ENCODE measurements at places on chromosomes 7 and 10. TPM values are rescaled to one million over a fixed set of nuclear protein-coding genes. Genes with fewer than 3 reads are reported as not detected.

GRCh38 chr7:137110091-137110509, 233.4 kb downstream of the PTN start:
- H3K27me3 ChIP-seq = no peaks in the 10 kb centered on the region
- no peak overlapping the region for H3K27ac ChIP-seq
- H3K36me3 ChIP-seq = no peaks in the 10 kb centered on the region
- no peak overlapping the region for H3K4me3 ChIP-seq

DNA sequence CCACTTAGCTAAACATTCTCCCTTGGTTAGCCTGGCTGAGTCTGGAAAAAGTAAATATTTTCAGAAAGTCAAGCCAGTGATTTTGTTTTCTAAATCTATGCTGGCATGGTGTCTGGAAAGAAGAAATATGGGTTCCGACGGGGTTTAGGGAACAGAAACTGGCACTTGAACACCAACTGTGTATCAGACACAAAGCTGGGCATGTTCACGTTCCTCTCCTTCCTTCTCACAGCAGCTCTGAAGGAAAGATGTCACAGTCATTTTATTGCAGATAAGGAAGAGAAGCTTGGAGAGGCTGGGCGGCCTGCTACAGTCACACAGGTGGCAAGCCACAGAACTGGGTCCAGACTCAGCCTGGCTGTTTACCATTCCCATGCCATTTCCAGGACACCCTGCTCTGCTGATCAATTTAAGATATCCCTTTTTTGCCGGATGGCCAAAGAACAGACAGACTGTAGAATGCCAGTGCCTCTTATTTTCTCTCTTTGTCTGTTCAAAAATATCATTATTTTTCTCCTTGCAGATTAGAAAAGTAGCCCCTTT, 118.8 kb downstream of the HERPUD2 start:
- H3K4me3 ChIP-seq = no peak overlapping the region
- H3K4me1 ChIP-seq = no peaks in the 10 kb centered on the region
- no peak for DNase-seq
- H3K36me3 ChIP-seq = no peaks in the 10 kb centered on the region
- H3K27me3 ChIP-seq = no peaks in the 10 kb centered on the region

GRB10 gene
- 57.8 TPM for total RNA-seq

DNA sequence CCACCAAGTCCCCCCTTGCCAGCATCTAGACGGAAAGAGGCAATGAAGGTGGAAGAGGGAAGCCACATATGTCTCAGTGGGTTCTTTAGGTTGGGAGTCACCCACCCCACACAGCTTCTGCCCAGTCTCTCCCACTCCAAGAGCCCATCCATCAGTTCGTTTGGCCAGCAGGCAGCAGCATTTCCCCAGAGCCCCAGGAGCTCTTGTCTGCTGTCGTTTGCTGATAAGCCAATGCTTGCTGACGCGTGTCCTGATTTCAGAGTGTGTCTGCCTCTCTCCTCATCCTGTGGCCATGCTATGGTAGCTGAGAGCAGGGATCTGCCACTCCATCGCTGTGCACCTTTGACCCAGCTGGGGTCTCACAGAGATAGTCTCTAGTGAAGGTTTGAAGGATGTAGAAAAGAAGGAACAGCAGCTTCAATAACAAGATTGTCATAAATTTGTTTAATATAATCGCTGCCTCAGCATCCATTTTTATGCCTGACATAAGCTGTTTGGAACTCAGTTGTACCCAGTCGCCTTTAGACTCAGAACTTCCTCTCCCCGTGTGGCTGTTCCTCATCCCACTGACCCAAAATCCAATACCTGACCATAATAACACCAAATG, 39.4 kb upstream of the GDF10 start:
- no peaks in the 10 kb centered on the region for H3K36me3 ChIP-seq
- H3K27me3 ChIP-seq = no peaks in the 10 kb centered on the region
- no peak for DNase-seq
- H3K4me3 ChIP-seq = no peak overlapping the region

DNA sequence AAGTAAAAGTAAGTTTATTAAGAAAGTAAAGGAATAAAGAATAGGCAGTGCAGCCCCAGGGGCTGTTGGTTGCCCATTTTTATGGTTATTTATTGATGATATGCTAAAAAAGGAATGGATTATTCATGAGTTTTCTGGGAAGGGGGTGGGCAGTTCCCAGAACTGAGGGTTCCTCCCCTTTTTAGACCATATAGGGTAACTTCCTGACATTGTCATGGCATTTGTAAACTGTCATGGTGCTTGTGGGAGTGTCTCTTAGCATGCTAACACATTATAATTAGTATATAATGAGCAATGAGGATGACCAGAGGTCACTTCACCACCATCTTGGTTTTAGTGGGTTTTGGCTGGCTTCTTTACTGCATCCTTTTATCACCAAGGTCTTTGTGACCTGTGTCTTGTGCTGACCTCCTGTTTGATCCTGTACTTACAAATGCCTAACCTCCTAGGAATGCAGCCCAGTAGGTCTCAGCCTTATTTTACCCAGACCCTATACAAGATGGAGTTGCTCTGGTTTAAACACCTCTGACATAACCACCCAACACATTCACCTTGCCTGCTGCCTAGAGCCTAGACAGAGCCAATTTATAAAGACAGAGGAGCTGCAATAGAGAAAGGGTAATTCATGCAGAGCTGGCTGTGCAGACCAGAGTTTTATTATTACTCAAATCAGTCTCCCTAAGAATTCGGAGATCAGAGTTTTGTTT, 10.9 kb upstream of the ERCC6 start:
- H3K4me1 ChIP-seq = no peaks in the 10 kb centered on the region
- H3K36me3 ChIP-seq = no peaks in the 10 kb centered on the region
- H3K27me3 ChIP-seq = no peaks in the 10 kb centered on the region
- H3K4me3 ChIP-seq = no peak overlapping the region
- no peak overlapping the region for H3K27ac ChIP-seq

DNA sequence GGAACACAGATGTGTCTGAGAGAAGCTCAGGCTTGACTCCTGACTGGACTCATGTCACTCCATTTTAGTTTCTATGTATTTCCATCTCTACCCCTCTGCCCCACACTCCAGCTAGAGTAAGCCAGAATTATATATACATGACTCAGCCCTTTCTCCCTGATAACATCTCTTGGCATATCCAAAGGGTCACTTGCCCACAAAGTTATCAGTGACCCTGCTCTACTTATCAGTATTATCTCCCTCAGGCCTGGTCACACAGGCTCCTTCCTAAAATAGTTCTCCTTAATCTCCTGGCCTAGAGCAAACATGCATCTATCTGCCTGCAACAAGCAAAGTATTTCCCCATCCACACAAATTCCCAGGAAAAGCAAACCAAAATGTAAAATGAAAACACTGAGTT, 598.3 kb downstream of the SUGCT start:
- no peak for DNase-seq
- H3K4me1 ChIP-seq = no peaks in the 10 kb centered on the region
- no peak overlapping the region for H3K27ac ChIP-seq
- no peaks in the 10 kb centered on the region for H3K36me3 ChIP-seq
- H3K27me3 ChIP-seq = no peaks in the 10 kb centered on the region

LRRC17 gene
- total RNA-seq = 4.0 TPM

GRCh38 chr10:85673270-85673669, 693.3 kb downstream of the GRID1 start:
- H3K27me3 ChIP-seq = no peaks in the 10 kb centered on the region
- no peaks in the 10 kb centered on the region for H3K4me1 ChIP-seq
- H3K4me3 ChIP-seq = no peak overlapping the region
- no peaks in the 10 kb centered on the region for H3K36me3 ChIP-seq
- DNase-seq = no peak

DNA sequence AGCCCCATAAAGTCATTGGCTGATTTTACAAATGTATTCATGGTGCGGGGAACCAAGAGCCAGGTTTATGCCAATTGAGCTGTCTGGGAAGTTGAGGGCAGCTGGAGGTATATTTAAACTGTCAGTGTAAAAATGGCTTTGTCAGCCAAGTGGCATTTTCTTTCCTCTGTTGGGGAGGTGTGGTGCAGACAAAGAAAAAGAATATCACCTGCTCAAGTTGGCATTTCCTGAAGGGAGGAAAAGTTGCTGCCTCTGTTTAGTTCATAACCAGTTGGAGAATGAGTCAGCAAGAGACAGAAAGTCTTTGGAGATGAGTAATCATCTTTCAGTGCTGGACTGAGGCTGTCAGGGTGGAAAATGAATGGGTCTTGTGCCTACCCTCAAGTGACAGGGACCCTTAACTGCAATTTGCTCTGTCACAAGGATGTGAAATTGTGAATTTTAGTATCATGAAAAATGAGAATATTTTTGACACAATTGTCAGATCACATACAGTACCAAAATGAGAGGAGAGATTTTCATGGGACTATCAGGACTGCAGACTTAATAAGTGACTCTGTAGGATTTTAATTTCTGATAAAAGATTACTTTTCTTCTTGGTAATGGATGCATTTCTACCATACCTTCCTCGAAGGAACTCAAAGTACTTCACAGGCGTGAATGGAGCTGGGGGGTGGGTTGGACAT, 137.3 kb downstream of the ANLN start:
- no peak overlapping the region for H3K4me3 ChIP-seq
- H3K4me1 ChIP-seq = no peaks in the 10 kb centered on the region

DNA sequence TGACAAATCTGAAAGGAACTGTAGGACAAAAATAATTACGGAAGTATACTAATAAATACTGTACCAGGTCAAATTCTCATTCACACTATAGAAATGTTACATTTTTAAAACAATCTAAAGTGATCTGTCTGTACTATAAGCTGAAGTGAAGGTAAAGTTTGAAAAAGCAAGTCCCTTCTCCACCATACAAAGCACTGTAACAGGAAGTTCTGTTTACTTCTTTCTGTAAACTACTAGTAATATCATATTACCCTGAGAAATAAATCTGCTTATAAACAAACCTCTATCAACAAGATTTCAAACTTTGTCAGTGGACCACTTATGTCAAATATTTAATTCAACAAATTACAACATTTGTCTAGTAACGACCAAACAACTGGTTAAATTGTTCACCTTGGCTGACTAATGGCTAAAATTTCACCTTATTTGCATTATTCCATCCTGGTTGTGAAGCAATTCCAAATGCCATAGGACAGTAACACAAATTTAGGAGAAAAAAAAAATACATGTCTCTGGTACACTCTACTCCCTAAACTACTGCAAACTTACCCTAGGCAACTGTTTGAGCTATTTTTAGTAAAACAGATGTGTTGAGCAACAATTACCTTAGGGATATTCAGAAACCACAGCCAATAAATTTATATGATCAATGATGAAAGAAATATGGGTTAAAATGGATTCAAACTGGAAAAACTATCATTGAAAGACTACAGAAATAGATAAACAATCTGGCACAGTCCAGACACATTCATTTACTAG, 126.0 kb downstream of the NRBF2 start:
- H3K27ac ChIP-seq = no peak overlapping the region
- no peak overlapping the region for H3K4me3 ChIP-seq
- DNase-seq = no peak
- peaks cover 41% of the 10 kb centered on the region for H3K4me1 ChIP-seq
- H3K36me3 ChIP-seq = no peaks in the 10 kb centered on the region

GRCh38 chr10:101478956-101479355, 109.1 kb downstream of the POLL start:
- DNase-seq = no peak
- H3K4me3 ChIP-seq = no peak overlapping the region
- no peaks in the 10 kb centered on the region for H3K4me1 ChIP-seq
- no peaks in the 10 kb centered on the region for H3K27me3 ChIP-seq
- no peak overlapping the region for H3K27ac ChIP-seq

DNA sequence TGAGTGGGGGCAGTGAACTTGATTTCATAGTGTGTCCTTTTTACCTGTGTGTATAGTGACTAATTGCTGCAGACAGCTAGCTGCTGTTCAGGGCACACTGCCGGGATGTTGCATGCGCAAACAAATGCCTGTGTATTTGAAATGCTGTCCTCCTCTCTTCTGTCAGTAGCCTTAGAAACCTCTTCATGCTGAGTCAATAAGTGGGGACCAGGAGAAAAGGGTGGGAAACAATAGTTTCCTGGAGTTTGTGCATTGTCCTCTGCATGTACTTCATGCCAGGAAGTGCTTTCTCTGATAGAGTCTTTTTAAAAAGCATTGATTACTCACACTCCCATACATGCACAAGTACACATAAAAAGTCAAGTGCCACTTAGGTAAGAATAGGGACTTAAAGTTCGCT, 1183.7 kb upstream of the CELF2 start:
- DNase-seq = no peak
- no peaks in the 10 kb centered on the region for H3K36me3 ChIP-seq
- H3K4me3 ChIP-seq = no peak overlapping the region
- H3K27ac ChIP-seq = no peak overlapping the region
- H3K27me3 ChIP-seq = no peaks in the 10 kb centered on the region
- no peaks in the 10 kb centered on the region for H3K4me1 ChIP-seq

DNA sequence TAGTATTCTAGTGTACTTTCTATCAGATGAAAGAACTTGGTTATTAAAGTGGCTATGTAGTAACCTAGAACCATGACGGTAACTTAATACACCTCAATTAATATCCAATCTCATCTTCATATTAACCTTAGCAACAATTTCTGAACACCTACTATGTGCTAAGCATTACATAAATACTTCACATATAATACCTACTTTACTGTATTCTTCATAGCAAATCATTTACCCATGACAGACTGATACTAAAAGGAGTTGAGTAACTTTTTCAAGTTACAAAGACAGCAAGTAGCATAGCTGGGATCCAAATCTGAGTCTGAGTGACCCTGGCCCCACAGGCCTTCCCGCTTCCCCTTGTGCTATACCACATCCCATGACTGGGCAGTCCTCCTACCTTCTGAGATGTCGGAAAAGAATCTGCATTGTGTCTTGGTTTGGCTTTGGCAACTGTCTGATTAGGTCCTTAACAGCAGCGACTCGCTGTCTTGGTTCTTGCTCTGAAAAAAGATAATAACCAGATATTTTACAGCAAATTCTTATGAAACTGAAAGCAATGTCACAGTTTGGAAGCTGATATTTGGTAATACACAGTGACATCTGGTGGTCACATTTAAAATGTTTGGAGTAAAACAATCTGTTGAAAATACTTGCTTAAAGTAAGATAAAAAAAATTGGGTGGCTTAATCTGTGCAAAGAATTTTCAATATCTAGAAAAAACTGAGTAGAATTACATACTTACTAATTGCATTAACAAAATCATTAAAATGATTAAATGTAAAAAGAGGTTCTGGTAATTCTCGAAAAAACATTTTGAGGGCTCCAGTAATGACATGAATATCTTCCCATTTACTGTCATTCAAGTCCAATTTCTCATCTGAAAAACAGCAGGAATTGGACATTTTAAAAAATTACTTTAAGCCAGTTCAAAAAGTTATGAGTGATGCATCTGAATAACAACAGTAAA, 120.1 kb downstream of the ARHGAP12 start:
- no peak overlapping the region for H3K27ac ChIP-seq
- H3K4me3 ChIP-seq = peak overlapping the region; percentile 5
- no peaks in the 10 kb centered on the region for H3K4me1 ChIP-seq
- H3K36me3 ChIP-seq = peaks cover 3% of the 10 kb centered on the region
- no peak for DNase-seq
- H3K27me3 ChIP-seq = no peaks in the 10 kb centered on the region

- H3K4me1 ChIP-seq = peaks cover 4% of the 10 kb centered on the region
- H3K27ac ChIP-seq = no peak overlapping the region
Observed at GRCh38 chr7:31028006-31028405, 24.1 kb upstream of the ADCYAP1R1 start.

AKR1C4 gene
- total RNA-seq = not detected

- no peaks in the 10 kb centered on the region for H3K36me3 ChIP-seq
- H3K27me3 ChIP-seq = no peaks in the 10 kb centered on the region
- H3K4me3 ChIP-seq = no peak overlapping the region
- no peak overlapping the region for H3K27ac ChIP-seq
- no peak for DNase-seq
- no peaks in the 10 kb centered on the region for H3K4me1 ChIP-seq
Observed at GRCh38 chr10:117926491-117926890, 120.2 kb downstream of the RAB11FIP2 start.
